Stimulated activated CD8-positive, alpha-beta memory T cell treated with anti-CD3 and anti-CD28 coated beads, Interleukin-12 subunit alpha, Interleukin-12 subunit beta, amount 100 ng/mL, for 4 hours (primary cell): ENCODE measurements at places on chromosomes 3 and 15.

DNA sequence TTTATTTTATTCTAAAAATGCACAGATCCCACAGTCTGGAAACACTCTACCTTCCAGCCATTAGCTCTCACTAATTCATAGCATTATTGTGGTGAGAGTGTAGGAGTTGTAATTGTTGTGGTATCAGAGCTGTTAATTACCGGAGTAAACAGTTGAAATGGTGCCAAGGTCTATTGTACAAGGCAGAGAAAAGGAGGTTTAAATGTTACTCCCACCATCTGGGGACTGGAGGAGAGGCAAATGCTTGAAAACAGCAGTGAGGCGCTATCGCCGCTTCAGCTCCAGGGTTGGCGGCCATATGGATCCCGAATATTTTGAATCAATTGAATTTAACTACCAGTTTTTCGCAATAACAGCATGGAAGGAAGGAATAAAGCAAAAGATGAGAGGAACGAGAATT is 113.1 kb upstream of the C15orf61 start:
- no peak for DNase-seq

DNA sequence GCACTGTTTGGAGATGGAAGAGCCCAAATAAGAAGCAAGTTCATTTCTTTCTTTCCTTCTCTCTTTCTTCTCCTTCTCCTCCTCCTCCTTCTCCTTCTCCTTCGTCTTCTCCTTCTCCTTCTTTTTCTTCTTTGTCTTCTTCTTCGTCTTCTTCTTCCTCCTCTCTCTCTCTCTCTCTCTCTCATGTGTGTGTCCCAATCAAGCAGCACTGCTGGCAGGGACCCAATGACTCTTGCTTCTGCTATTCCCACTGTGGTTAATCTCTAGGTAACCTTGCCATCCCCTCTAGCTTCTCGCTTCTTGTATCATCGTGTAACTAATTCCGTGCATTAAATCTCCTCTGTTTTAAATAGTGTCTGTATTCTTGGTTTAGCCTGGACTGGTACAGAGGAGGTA is 26.1 kb upstream of the ZNF280D start:
- DNase-seq: no peak

GRCh38 chr3:194325424-194326153 is 25.5 kb downstream of the CPN2 start:
- no peak for DNase-seq

- DNase-seq: no peak
Measured at GRCh38 chr3:122774564-122774963, 19.1 kb downstream of the HSPBAP1 start.

DNA sequence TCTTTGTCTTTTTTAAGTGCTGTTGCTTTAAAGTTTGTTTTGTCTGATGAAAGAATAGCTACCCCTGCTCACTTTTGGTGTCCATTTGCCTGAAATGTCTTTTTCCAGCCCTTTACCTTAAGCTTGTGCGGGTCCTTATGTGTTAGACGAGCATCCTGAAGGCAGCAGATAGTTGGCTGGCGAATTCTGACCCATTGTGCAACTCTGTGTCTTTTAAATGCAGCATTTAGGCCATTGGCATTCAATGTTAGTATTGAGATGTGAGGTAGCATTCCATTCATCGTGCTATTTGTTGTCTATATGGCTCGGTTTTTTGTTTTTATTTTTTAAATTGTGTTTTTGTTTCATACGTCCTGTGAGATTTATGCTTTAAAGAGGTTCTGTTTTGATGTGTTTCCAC is 55.0 kb downstream of the ZDHHC19 start:
- DNase-seq: no peak

DNA sequence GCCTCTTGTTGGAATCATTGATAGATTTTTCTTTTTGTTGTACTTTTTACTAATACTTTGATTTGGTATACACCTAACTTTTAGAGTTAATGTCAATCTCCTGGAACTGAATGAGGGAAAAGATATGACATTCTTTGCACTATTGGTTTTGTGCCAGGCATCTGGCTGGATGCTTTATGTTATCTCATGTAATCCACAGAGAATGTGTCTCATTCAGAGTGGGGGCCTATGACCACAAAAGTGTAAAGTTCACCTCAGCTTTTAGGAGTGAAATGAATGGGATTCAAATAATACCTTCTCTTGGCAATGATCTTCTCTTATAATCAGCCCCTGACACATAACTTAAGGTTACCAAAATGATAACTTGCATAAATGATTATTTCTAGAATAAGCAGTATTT is 329.1 kb upstream of the ROPN1 start:
- DNase-seq: no peak
